ENCODE measurements at places on chromosomes 13 and 19.

DNA sequence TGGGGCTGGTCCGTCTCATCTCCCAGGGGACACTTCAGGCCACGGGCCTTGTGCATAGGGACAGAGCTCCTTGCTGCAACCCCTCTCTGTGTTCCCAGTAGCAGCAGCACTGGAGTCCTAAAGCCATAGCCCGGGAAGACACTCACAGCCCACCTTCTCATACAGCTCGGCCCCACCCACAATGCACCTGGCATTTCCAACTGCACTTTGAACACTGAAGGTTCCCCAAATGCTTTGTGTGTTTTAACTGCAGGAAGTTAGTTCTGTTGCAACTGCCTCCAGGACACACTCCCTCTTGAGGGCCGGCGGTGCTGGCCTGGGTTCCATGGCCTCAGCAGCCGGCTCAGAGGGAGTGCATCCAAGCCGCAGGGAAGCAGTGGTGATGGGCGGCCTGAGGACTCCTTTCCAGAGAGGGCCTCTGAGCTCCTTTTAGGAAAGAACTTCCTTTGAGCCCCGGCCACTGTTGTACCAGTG lies 22.7 kb upstream of the TMEM255B start:
- DNase-seq, result no peak

- no peak for DNase-seq
Measured at GRCh38 chr13:40193286-40194223, 472.9 kb downstream of the FOXO1 start.

GRCh38 chr19:10758978-10759377 lies 41.1 kb downstream of the DNM2 start:
- DNase-seq, result no peak

GRCh38 chr13:22735011-22735995 lies 445.5 kb upstream of the SGCG start:
- no peak for DNase-seq

GRCh38 chr19:6433663-6434062 lies at the start of gene SLC25A41:
TSS of gene SLC25A41 (minus strand) at chr19:6433763. CDS start at chr19:6433693, 70 bp downstream.
- DNase-seq, result no peak
